ENCODE measurements at places on chromosomes 2 and 18. TPM values are rescaled to one million over a fixed set of nuclear protein-coding genes. Genes with fewer than 3 reads are reported as not detected.

- DNase-seq, result no peak
- no peaks in the 10 kb centered on the region for H3K36me3 ChIP-seq
- H3K4me3 ChIP-seq, result no peak overlapping the region
Measured at GRCh38 chr2:55146263-55146662, 85.8 kb downstream of the CLHC1 start.

- DNase-seq, result no peak
- no peaks in the 10 kb centered on the region for H3K4me1 ChIP-seq
- peaks cover 9% of the 10 kb centered on the region for H3K36me3 ChIP-seq
- H3K27me3 ChIP-seq, result peaks cover 35% of the 10 kb centered on the region
- H3K27ac ChIP-seq, result no peak overlapping the region
- H3K4me3 ChIP-seq, result no peak overlapping the region
Measured at GRCh38 chr18:47184419-47185050, 8.4 kb upstream of the IER3IP1 start.

DNA sequence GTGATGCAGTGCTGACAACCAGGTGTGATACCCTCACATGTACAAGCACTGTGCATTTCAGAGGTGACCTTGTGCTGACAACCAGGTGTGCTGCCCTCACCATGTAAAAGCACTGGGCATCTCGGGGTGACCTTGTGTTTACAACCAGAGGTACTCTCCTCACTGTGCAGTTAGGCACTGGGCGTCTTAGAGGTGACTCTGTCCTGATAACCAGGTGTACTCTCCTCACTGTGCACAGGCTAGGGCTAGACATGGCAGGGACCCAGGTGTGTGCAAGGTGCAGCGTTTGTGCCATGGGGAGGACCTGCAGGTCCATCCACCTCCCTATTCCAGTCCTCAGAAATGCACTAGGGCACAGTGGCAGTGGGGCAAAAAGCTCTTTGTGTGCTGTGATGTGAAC is 8.5 kb upstream of the ALKAL2 start:
- no peak overlapping the region for H3K4me3 ChIP-seq
- H3K27me3 ChIP-seq, result peaks cover 22% of the 10 kb centered on the region
- no peak for DNase-seq
- no peak overlapping the region for H3K27ac ChIP-seq
- peaks cover 4% of the 10 kb centered on the region for H3K36me3 ChIP-seq

- H3K27ac ChIP-seq, result no peak overlapping the region
Measured at GRCh38 chr2:203786549-203787351, 80.3 kb downstream of the CD28 start.

- H3K4me3 ChIP-seq, result no peak overlapping the region
- H3K36me3 ChIP-seq, result no peaks in the 10 kb centered on the region
- H3K27me3 ChIP-seq, result no peaks in the 10 kb centered on the region
- H3K27ac ChIP-seq, result no peak overlapping the region
- DNase-seq, result no peak
Measured at GRCh38 chr2:39851651-39852110, 72.6 kb upstream of the THUMPD2 start.

DNA sequence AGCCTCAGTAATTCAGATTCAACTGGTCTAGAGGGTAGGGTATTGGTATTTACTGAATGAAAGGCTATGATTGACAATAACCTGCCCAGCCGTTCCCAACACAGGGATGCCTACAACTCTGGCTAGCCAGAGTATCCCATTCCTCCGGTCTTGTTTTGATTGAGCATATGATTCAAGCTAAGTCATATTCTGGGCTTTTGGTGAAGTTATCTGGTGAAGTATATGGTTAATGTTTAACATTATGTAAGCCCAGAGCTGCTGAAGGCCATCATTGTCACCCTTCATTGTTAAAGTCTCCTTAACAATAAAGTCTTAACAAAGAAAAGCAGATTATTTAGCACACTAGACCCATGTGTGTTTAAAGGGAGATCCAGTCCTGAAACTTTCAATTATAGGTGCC is 152.6 kb downstream of the EXOC6B start:
- H3K4me3 ChIP-seq, result no peak overlapping the region
- H3K36me3 ChIP-seq, result peaks cover 7% of the 10 kb centered on the region
- peaks cover 7% of the 10 kb centered on the region for H3K4me1 ChIP-seq
- H3K27me3 ChIP-seq, result no peaks in the 10 kb centered on the region
- DNase-seq, result no peak

GRCh38 chr2:225296951-225297350 is 102.6 kb upstream of the NYAP2 start:
- no peaks in the 10 kb centered on the region for H3K27me3 ChIP-seq
- no peaks in the 10 kb centered on the region for H3K4me1 ChIP-seq
- H3K36me3 ChIP-seq, result peaks cover 7% of the 10 kb centered on the region
- no peak overlapping the region for H3K4me3 ChIP-seq
- no peak for DNase-seq

- no peak overlapping the region for H3K27ac ChIP-seq
- H3K36me3 ChIP-seq, result peaks cover 4% of the 10 kb centered on the region
- no peak overlapping the region for H3K4me3 ChIP-seq
- peaks cover 26% of the 10 kb centered on the region for H3K4me1 ChIP-seq
Measured at GRCh38 chr18:52462853-52463252, 122.9 kb downstream of the DCC start.

DNA sequence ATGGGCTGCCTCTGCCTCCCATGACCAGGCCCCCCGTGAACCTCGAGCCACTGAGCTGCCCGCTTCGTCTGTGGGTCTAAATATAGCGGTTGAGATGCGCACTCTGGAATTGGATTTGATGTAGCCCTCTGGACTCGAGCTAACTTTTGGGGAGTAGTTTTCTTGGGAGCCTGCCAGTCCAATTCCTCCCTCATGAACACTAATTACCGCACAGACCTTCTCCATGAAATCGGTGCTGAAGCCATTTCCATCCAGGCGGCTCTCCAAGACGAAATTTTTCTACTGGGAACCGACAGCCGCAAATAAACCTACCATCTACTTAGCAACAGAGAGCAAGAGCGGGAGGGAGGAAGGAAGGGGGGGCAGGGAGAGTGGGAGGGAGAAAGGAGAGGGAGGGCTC is 63.6 kb downstream of the CELF4 start:
- H3K36me3 ChIP-seq, result no peaks in the 10 kb centered on the region
- DNase-seq, result no peak
- H3K4me3 ChIP-seq, result no peak overlapping the region
- H3K27me3 ChIP-seq, result no peaks in the 10 kb centered on the region
- H3K4me1 ChIP-seq, result peaks cover 12% of the 10 kb centered on the region

- no peaks in the 10 kb centered on the region for H3K4me1 ChIP-seq
- no peak overlapping the region for H3K27ac ChIP-seq
- H3K27me3 ChIP-seq, result no peaks in the 10 kb centered on the region
- no peak overlapping the region for H3K4me3 ChIP-seq
- no peaks in the 10 kb centered on the region for H3K36me3 ChIP-seq
- no peak for DNase-seq
Measured at GRCh38 chr2:239523954-239524330, 123.1 kb upstream of the HDAC4 start.

- peaks cover 59% of the 10 kb centered on the region for H3K4me1 ChIP-seq
- peaks cover 62% of the 10 kb centered on the region for H3K27me3 ChIP-seq
- peak overlapping the region; percentile 79 for H3K27ac ChIP-seq
- H3K36me3 ChIP-seq, result peaks cover 13% of the 10 kb centered on the region
- no peak for DNase-seq
- H3K4me3 ChIP-seq, result peak overlapping the region; percentile 77
Measured at GRCh38 chr2:66445925-66446871, 11.3 kb downstream of the MEIS1 start.

DNA sequence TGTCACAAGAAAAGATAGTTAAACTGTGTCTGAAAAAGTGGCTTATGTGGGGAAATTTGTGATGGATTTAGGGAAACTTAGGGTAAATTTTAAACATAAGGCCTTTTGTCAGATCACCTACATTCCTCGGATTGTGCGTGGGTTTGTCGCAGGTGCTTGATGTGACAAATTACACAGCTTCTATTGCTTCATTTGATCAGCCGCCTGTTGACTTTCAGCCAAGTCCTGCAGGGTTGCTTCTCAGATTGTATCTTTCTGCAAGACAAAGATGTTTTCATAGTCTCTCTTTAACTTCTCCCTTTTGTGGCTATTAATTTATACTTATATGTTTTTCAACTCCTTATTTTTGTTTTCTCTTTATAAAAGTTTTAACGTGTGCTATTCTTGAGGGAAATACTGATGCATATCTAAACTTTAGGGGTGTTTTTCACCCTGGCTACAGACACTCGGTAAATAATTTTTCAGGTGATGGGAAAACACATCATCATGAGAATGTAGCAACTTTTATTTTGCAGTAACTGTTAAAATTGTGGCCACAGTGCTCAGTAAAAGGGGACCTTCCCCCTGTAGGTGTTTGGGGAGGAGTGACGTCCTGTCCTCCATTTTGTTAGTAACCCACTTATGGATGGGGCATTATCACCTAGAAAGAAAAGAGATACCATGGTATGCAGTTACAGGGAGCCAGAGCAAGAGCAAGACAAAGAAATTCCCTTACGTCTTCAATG is 31.4 kb downstream of the GALM start:
- no peaks in the 10 kb centered on the region for H3K27me3 ChIP-seq
- no peak for DNase-seq
- no peak overlapping the region for H3K4me3 ChIP-seq

C1QL2 gene
- not detected for total RNA-seq

CFC1 gene
- not detected for total RNA-seq

KRTCAP3 gene
- total RNA-seq, result 6.9 TPM

IL36B gene
- not detected for total RNA-seq

OBSL1 gene
- 123 TPM for total RNA-seq

TCF23 gene
- not detected for total RNA-seq

SF3B1 gene
- 326 TPM for total RNA-seq

FEV gene
- not detected for total RNA-seq

Data from neural crest cell (in vitro differentiated cells).